ENCODE measurements at places on chromosomes 16 and 17.

DNA sequence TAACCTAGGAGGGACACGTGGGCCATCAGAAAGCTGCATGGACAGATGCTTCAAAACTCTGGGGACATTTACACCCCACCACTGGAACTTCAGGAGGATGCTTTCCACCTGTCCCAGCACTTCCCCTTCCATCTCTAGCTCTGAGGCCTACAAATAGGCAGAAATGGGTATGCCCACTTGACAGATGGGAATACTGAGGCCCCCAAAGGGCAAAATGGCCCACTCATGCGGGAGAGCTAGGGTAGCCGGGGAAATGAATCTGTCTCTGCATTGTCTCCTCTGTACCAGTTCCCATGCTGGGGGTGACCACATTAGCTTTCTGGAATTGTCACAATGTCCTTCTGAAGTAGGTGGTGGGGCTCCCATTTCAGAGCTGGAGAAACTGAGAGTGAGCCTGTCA lies 592.1 kb upstream of the CDH5 start:
- DNase-seq: no peak

DNA sequence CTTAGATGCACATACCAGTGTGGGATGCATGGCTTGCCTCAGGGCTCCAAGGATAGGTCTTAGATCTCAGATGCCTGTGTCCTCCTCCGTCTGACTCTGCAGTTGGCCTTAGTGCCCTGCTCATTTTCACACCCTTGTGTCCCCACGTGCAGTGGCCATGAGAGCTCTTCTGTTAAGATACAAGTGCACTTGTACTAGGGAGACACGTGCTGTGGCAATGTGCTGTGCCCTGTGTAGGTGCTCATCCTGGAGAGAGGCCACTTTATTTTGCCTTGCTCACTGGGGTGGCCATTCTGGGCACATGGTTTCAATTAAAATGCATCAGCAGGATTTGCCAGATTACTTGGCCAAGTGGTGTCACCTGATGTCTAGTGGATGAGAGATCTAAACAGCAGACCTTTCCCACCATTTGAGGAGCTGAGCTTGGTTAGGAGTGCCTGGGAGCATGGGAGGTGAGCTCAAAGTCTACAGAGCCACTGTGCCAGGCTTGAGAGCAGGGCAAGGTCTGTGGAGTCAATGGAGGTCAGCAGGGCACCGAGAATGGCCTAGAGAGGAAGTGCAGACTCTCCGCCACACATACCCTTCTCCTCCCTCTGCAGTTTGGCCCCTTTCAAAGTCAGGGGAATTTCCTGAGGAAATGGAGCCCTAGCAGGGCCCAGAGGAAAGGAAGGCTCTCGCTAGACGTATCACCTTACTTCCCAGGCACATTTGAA lies 25.2 kb upstream of the SMPD3 start:
- no peak for DNase-seq

- no peak for DNase-seq
Measured at GRCh38 chr16:87922250-87922871, 14.0 kb downstream of the CA5A start.

DNA sequence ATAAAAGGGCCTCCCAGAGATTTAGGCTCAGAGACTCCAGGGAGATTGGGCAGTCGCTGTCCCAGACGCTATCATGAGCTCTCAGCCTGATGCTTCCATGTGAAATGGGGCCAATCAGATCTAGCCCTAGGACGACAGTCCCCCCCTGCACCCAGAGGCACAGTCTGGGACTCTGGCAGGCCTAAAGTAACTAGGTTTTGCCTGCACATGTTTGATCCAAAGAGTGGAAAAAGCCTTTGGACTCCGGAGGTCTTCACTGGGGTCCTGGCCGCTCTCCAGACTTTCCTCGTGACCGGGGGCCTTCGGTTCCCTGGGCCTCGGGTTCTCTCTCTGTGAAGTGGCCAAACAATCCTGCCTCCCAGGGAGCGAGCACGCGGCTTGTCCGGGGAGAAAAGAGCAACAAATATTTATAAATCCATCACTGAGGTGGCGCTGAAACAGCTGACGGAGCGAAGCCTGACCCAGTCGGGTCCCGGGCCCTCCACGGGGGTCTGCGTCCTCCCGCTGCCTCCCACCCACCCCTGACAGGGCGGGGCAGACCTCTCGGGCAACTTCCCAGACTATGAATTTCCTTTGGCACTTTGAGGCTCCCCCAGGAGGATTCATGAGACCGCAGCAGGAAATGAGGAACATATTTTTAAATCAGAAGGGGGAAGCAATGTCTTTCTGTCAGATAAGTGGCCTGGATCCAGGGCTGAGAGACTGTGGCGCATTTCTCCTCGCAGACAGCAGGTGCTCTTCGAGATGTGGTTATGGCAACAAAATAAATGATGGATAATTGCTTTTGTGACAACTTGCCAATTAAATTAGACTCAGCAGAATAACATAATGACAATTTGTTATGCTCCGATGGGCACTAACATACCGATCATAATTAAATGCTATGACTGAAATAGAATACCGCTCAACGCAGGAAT lies 38.9 kb downstream of the MRPS23 start:
- DNase-seq: no peak

DNA sequence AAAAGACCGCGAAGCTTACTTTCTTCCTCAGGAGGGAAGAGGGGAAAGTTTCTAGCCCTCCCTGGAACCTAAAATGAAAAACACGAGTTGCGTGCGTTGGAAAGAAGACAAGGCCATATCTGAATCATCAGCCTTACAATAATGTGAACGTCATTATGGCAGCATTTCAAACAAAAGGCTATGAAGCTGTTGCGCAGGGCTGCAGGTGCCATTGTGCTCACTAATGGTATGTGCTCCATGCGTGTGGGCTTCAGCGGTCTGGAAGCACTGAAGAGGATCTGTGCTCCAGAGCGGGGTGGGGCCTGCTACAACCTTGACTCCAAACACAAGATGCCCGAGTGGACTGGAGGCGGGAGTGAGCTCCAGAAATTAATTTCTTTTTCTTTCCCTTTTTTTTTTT lies 12.1 kb upstream of the CYB5B start:
- no peak for DNase-seq

GRCh38 chr17:5034651-5035050 lies 575 bp downstream of the SLC52A1 start:
- no peak for DNase-seq

Measured in stimulated activated CD4-positive, alpha-beta T cell treated with anti-CD3 and anti-CD28 coated beads, Interleukin-1b, Interleukin-23, amount 100 ng/mL, for 24 hours (primary cell).